Activated CD4-positive, alpha-beta memory T cell treated with anti-CD3 and anti-CD28 coated beads for 36 hours (primary cell): ENCODE measurements at places on chromosomes 7 and 10.

GRCh38 chr10:123157210-123157609, 3.0 kb downstream of the BUB3 start:
- H3K4me1 ChIP-seq: peaks cover 75% of the 10 kb centered on the region
- peaks cover 67% of the 10 kb centered on the region for H3K36me3 ChIP-seq
- H3K27ac ChIP-seq: peak overlapping the region; percentile 26
- peak overlapping the region; percentile 36 for H3K4me3 ChIP-seq
- no peaks in the 10 kb centered on the region for H3K27me3 ChIP-seq
- DNase-seq: no peak

GRCh38 chr7:122600042-122600441, 98.9 kb downstream of the RNF133 start:
- H3K4me1 ChIP-seq: no peaks in the 10 kb centered on the region
- no peak overlapping the region for H3K4me3 ChIP-seq
- no peak for DNase-seq
- no peaks in the 10 kb centered on the region for H3K27me3 ChIP-seq
- H3K27ac ChIP-seq: no peak overlapping the region
- no peaks in the 10 kb centered on the region for H3K36me3 ChIP-seq

- no peaks in the 10 kb centered on the region for H3K36me3 ChIP-seq
- H3K27ac ChIP-seq: no peak overlapping the region
- no peak for DNase-seq
Observed at GRCh38 chr7:100963386-100963785, 6.0 kb upstream of the MUC12 start.

- H3K36me3 ChIP-seq: peaks cover 24% of the 10 kb centered on the region
- no peak overlapping the region for H3K27ac ChIP-seq
- no peaks in the 10 kb centered on the region for H3K27me3 ChIP-seq
- DNase-seq: no peak
- H3K4me1 ChIP-seq: no peaks in the 10 kb centered on the region
- no peak overlapping the region for H3K4me3 ChIP-seq
Observed at GRCh38 chr10:6333086-6333485, 130.4 kb downstream of the PFKFB3 start.

- H3K27me3 ChIP-seq: no peaks in the 10 kb centered on the region
- H3K36me3 ChIP-seq: peaks cover 5% of the 10 kb centered on the region
- peaks cover 44% of the 10 kb centered on the region for H3K4me1 ChIP-seq
- no peak for DNase-seq
- peak overlapping the region; percentile 86 for H3K4me3 ChIP-seq
Observed at GRCh38 chr7:66629222-66630062, 761 bp downstream of the KCTD7 start.

- DNase-seq: peak; percentile 58
- H3K27me3 ChIP-seq: no peaks in the 10 kb centered on the region
- H3K36me3 ChIP-seq: no peaks in the 10 kb centered on the region
- peaks cover 3% of the 10 kb centered on the region for H3K4me1 ChIP-seq
- H3K27ac ChIP-seq: no peak overlapping the region
- peak overlapping the region; percentile 35 for H3K4me3 ChIP-seq
Observed at GRCh38 chr7:142603870-142604448, 145.3 kb upstream of the PRSS1 start.

DNA sequence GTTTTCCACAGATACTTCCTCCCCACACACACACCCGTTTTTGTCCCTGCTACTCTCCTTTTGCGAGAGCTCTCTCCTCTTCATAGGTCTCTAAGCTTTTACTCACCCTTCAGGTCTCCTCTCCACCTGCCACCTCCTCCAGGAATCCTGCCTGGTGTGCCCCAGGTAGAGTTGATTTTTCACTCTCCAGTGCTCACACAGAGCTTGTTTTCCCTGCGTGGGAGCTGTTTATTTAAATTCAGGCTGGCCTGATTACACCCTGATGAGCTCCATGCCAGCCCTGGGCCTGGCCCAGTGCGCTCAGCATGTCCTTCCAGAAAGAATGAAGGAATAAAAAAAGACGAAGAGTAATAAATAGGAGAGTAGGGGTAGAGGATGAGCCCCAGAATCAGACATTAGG, 7.5 kb upstream of the CLDN4 start:
- peaks cover 1% of the 10 kb centered on the region for H3K27me3 ChIP-seq
- no peak overlapping the region for H3K27ac ChIP-seq
- H3K36me3 ChIP-seq: no peaks in the 10 kb centered on the region
- H3K4me3 ChIP-seq: no peak overlapping the region

- no peak for DNase-seq
- H3K36me3 ChIP-seq: no peaks in the 10 kb centered on the region
- peaks cover 9% of the 10 kb centered on the region for H3K27me3 ChIP-seq
- H3K4me1 ChIP-seq: no peaks in the 10 kb centered on the region
- H3K27ac ChIP-seq: no peak overlapping the region
Observed at GRCh38 chr7:26650103-26650502, 214.3 kb downstream of the SKAP2 start.

DNA sequence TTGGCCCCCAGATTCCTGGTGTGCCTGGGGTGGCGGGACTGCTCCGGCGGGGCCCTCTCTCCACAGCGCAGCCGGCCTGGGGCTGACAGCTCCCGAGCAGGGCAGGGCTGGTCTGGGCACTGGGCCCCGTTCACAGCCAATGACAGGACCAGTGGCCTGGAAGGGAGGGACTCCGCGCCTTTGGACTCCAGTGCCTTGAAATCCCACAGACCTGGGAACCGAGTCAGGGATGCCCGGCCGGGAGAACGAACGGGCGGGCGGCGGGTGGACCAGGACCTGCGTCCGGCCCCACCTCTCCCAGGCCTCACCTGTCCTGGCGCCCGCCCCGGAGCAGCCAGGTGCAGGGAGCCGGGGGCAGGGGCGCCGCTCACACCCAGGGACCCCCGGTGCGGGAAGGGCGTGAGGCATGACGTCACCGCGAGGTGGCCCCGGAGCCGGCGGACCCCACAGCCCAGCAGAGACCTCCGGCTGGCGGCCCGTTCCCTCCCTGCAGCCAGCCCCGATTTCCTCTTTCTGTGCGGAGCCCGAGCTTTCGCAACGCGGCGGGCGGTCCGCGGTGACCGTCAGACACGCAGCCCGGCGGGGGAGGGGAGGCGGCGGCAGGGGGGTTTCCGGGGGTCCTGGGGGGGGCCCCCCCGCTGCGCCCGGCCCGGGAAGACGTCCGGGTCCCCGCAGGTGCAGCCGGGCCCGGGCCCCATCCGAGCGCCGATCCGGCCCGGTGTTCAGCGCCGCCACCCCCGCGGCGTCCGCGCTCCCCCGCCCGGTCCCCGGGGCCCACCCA, 743 bp downstream of the ADAP1 start:
- no peak overlapping the region for H3K4me3 ChIP-seq
- DNase-seq: no peak
- peaks cover 5% of the 10 kb centered on the region for H3K27me3 ChIP-seq

DNA sequence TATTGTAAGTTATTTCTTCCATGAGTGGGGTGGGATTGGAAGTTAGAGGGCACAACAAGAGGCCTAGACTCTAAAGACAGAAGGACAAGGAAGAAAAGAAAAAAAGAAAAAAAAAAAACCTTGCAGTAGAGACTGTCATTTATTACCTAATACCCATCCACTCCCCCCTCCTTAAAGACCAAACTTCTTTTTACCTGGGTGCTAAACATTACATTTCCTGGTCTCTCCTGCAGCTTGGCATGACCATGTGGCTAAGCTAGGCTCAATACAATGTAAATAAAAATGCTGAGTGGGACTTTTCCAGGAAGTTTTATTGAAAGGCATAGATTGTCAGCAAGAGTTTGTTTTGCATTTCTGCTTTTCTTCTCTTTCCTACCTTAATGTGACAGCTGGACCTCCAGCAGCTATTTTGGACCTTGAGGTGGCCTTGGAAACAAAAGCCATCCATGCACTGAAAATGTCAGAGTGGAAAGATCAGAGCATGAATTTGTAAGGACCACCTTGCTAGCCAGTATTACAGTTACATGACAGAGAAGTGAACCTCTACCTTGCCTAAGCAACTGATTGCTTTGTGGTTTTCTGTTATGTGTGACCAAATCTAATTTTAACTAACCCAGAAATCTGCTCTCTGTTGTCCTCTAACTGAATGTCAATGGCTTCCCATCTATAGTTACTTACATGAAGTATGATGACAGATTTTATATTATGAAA, 81.3 kb upstream of the SFMBT2 start:
- H3K4me3 ChIP-seq: no peak overlapping the region
- no peak overlapping the region for H3K27ac ChIP-seq
- H3K36me3 ChIP-seq: no peaks in the 10 kb centered on the region
- peaks cover 23% of the 10 kb centered on the region for H3K4me1 ChIP-seq

DNA sequence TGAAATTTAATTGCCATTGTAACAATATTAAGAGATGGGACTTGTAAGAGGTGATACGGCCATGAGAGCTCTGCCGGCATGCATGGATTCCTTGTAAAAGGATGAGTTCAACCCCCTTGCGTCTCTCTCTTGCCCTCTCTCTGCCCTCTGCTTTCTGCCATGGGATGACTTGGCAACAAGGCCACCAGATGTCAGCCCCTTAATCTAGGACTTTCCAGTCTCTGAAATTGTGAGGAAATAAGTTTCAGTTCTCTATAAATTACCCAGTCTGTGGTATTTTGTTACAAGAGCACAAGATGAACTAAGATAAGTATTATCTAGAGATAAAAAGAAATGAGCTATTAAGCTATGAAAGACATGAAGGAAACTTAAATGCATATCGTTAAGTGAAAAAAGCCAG, 145.7 kb upstream of the AHR start:
- H3K4me1 ChIP-seq: peaks cover 25% of the 10 kb centered on the region
- no peak overlapping the region for H3K4me3 ChIP-seq
- H3K27ac ChIP-seq: peak overlapping the region; percentile 0
- no peak for DNase-seq
- no peaks in the 10 kb centered on the region for H3K36me3 ChIP-seq
- peaks cover 3% of the 10 kb centered on the region for H3K27me3 ChIP-seq

DNA sequence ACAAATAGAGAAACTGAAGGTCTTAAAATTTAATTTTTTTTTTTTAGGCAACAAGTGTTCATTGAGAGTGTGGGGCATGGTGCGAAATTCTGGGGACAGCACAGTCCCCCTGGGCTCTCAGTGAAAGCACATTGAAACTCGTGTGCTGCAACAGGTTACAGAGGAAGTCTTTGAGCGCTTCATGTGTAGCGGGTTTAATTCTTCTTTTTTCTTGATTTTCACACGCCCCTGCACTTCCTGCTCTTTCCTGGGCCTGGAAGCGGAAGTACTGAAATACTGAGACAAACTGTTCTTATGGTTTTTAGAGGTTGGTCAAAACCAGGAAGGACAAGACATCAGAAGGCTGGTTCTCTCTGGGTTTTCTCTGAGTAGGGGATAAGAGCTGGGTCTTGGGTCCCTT, 203.5 kb downstream of the PTEN start:
- peaks cover 14% of the 10 kb centered on the region for H3K27me3 ChIP-seq
- H3K4me1 ChIP-seq: peaks cover 40% of the 10 kb centered on the region
- no peak overlapping the region for H3K4me3 ChIP-seq
- no peaks in the 10 kb centered on the region for H3K36me3 ChIP-seq
- H3K27ac ChIP-seq: no peak overlapping the region

DNA sequence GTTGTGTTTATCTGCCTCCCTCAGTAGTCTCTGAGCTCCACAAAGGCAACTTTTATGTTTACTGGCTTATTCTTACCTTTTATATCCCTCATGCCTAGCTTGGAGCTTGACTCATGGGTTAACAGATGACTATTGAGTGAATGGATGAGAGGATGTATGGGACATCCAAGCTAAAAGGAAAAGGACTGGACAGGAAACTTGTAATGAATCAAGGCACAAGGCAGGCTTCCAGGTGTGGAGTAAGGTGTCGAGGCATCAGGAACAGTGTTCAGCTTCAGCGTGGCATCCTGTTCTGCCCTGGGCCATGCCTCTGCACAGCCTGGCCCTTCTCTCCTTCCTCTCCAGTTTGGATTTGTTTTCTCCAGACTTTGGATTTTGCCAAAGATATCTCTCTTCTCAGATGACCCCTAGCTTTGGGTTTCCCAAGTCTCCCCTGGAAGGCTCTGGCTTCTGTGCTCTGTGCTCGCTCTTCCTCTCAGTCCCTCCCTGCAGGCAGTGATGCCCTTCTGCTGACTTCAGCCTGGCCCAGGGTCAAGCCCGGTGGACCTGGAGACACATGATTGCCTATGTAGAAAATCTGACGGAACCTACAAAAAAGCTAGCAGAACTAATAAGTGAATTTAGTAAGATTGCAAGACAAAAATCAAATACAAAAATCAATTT, 367.3 kb downstream of the CXCL12 start:
- no peak overlapping the region for H3K4me3 ChIP-seq
- H3K27ac ChIP-seq: no peak overlapping the region
- no peaks in the 10 kb centered on the region for H3K4me1 ChIP-seq
- DNase-seq: no peak
- H3K36me3 ChIP-seq: no peaks in the 10 kb centered on the region

DNA sequence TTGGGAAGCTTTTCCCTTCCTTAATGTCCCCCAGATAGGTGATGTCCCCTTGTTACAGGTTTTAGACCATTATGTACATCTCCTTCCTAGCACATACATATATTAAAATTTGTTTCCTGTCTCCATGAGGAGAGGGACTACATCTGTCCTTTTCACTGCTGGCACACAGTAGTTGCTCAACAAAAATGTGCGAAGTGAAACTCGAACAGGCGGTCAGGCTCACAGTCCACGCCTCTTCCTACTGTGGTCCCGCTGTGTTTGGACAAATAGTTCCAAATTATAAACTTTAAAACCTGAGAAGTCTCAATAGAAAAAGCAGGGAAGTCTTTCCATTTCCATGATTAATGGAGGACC, 1.2 kb upstream of the HHEX start:
- no peak overlapping the region for H3K27ac ChIP-seq
- H3K4me3 ChIP-seq: peak overlapping the region; percentile 53
- H3K36me3 ChIP-seq: no peaks in the 10 kb centered on the region
- no peak for DNase-seq
- peaks cover 51% of the 10 kb centered on the region for H3K27me3 ChIP-seq

DNA sequence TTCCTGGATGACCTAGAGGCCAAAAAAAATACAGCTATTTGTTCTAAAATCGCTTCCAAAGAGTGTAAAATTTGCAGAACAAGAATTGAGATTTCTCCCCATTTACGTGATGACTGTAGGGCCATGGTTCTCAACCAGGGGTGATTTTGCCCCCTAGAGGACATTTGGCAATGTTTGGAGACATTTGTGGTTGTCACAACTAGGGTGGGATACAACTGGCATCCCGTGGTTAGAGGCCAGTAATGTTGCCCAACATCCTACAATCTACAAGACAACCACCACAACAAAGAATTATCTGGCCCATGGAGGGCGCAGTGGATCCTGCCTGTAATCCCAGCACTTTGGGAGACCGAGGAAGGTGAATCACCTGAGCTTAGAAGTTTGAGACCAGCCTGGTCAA, 22.8 kb upstream of the MALSU1 start:
- H3K36me3 ChIP-seq: no peaks in the 10 kb centered on the region
- H3K4me1 ChIP-seq: peaks cover 9% of the 10 kb centered on the region
- no peaks in the 10 kb centered on the region for H3K27me3 ChIP-seq
- H3K27ac ChIP-seq: no peak overlapping the region
